Stimulated activated CD8-positive, alpha-beta memory T cell treated with anti-CD3 and anti-CD28 coated beads, Interleukin-4, amount 100 ng/mL, for 1 hour (primary cell): ENCODE measurements at places on chromosomes 5 and 9.
A peak's percentile ranks its signal among the peaks of the same experiment; 100 is the strongest.

DNA sequence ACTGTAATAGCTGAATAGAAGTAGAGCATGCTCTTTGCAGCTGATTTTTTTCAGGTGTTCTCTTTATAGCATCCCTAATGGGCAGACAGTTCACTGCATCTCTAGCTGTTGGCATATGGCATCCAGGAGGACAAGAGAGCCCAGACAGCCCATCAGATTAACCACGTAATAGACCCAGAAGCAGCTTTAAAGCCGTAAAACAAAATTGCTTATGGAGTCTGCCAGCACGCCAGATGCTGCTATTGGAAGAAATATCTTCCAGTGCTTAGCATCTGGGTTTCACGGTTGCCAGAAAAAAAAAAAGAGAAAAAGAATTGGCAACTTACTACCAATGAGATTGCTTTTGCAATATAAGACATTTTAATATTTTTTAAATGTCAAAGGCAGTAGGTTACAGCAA lies 869.4 kb upstream of the NUDT12 start:
- no peak for DNase-seq

DNA sequence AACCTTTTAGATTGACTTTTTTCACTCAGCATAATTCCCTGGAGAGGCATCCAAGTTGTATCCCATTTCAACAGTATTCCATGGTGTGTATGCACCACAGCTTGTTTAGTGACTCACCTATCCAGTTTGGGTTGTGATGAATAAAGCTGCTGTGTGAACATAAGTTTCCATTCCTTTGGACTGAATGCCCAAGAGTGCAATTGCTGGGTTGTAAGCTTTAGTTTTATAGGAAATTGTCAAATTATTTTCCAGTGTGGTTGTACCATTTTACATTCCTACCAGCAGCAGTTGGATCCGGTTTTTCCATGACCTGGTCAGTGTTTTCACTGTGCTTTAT lies 60.9 kb upstream of the TMED7 start:
- no peak for DNase-seq

DNA sequence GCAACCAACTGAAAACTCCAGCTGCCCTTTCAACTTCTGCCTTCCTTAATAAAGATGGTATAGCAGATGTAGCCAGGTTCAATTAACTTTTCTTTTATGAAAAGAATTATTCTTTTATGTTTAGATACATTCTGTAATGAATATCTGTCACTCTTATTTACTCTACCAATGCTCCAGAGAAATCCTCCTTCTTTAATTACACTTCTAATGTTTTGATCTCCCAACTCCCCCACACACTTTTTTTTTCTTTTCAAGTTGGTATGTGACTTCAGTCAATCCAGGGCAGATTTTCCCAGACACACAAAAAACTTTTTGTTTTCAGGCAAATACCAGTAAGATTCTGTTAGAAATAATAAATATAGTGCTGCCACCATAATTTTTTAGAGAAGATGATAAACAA lies 1000.0 kb upstream of the DMAC1 start:
- no peak for DNase-seq

- DNase-seq: no peak
Observed at GRCh38 chr5:39019254-39019653, 54.9 kb downstream of the RICTOR start.

GRCh38 chr5:150656191-150657132 lies 4.6 kb upstream of the MYOZ3 start:
- DNase-seq: peak; percentile 46

GRCh38 chr9:133683586-133684120 lies 47.5 kb downstream of the DBH start:
- DNase-seq: peak; percentile 33

- no peak for DNase-seq
Observed at GRCh38 chr5:60779466-60779865, 64.6 kb downstream of the ELOVL7 start.

DNA sequence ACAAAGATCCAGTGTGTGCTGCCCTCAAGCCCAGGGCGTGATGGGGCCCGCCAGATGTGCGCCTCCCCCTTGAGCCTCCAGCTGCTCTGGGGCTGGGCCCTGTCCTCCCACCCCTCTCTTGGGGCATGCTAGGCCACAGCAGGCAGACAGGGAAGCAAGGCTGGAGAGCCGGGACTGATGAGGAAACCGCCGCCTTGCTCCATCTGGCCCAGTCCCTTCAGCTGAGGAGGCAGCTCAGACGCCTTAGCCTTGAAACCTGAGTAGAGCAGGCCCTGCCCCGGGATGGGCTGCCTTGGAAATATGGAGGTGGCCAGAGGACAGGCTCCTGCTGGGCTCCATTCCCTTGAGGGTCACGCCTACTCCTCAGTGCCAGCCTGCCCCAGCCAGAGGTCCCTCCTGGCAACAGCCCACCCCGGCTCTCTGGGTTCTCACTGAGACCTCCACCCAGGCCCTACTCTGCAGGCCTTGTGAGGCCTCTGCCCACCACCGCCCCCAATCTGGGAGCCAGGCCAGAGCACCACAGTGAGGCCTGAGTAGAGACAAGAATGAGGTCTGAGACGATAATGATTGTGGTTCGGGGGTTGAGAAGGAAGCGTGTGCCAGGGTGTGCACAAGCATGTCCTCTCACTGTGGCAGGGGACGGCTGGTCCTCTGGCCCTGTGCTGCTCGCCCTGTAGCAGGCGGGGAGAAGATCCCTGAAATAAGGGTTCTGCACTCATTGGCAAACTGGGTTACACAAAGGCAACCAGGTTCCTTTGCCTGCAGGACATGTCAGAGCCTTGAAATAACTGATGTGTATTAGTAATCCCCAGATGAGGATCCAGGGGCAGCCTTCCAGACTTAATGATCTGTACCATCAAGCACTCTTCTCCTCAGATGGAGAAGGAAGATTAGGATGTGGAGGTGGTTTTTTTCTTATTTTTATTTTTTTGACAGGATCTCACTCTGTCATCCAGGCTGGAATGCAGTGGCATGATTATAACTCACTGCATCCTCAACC lies 30.9 kb downstream of the CXXC5 start:
- no peak for DNase-seq

GRCh38 chr5:31614151-31615020 lies 24.5 kb upstream of the PDZD2 start:
- DNase-seq: no peak

DNA sequence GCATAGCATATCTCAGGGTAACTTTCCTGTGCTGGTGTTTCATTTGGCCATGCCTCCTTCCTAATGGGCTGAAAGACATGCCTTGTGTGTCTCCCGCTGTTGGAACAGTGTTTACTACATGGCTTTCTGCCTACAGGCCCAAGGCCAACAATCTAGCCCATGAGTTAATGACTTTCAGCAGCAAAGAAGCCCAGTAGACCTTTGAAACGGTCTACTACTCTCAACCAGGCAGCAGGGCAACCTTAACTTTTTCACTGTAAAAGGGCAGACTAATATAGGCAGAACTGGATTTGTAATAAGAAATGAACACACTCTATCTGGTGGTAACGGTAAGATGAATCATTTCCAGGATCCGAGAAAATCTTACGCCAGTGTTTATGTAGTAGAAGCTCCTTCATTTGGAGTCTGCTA lies 21.0 kb downstream of the C5orf15 start:
- DNase-seq: no peak

DNA sequence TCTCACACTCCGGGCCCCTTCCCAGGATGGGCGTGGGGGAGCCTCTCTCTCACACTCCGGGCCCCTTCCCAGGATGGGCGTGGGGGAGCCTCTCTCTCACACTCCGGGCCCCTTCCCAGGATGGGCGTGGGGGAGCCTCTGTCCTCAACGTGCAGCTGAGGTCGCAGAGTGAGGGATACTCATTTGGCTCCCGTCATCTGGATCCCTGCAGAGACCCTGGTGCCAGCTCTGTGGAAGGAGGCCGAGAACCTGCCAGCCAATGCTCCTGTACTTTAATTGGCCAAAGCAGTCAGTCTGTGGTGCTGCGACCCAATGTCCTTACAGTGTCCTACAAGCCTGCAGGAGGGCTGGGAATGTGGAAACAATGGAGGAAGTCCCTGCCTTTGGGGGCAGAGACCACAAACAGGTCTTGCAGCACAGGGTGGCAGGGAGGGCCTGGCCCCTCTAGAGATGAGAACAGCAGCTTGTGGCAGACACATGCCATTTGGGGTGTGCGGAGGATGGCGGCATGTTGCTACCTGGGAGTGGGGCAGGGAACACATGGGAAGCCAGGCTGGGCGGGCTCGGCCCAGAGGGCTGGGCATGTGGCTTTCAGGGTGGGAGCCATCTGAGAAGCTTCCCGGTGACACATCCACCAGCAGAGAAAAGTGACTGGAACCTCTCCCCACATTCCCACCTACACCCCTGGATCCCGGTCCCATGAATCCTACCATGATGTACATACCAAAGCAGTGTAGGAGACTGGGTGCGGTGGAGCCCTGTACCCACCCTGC lies 13.6 kb upstream of the MRNIP start:
- no peak for DNase-seq

DNA sequence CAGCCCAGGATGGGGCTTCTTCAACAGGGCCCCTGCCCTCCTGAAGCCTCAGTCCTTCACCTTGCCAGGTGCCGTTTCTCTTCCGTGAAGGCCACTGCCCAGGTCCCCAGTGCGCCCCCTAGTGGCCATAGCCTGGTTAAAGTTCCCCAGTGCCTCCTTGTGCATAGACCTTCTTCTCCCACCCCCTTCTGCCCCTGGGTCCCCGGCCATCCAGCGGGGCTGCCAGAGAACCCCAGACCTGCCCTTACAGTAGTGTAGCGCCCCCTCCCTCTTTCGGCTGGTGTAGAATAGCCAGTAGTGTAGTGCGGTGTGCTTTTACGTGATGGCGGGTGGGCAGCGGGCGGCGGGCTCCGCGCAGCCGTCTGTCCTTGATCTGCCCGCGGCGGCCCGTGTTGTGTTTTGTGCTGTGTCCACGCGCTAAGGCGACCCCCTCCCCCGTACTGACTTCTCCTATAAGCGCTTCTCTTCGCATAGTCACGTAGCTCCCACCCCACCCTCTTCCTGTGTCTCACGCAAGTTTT lies 23.6 kb downstream of the PCDHGC5 start:
- DNase-seq: peak; percentile 66

- DNase-seq: no peak
Observed at GRCh38 chr9:132221941-132222340, 60.1 kb downstream of the NTNG2 start.

GRCh38 chr9:119005162-119005561 lies 364.1 kb downstream of the BRINP1 start:
- DNase-seq: no peak

- DNase-seq: no peak
Observed at GRCh38 chr9:13734601-13735000, 455.1 kb upstream of the MPDZ start.

GRCh38 chr5:96967400-96967799 lies 31.5 kb downstream of the LNPEP start:
- no peak for DNase-seq

DNA sequence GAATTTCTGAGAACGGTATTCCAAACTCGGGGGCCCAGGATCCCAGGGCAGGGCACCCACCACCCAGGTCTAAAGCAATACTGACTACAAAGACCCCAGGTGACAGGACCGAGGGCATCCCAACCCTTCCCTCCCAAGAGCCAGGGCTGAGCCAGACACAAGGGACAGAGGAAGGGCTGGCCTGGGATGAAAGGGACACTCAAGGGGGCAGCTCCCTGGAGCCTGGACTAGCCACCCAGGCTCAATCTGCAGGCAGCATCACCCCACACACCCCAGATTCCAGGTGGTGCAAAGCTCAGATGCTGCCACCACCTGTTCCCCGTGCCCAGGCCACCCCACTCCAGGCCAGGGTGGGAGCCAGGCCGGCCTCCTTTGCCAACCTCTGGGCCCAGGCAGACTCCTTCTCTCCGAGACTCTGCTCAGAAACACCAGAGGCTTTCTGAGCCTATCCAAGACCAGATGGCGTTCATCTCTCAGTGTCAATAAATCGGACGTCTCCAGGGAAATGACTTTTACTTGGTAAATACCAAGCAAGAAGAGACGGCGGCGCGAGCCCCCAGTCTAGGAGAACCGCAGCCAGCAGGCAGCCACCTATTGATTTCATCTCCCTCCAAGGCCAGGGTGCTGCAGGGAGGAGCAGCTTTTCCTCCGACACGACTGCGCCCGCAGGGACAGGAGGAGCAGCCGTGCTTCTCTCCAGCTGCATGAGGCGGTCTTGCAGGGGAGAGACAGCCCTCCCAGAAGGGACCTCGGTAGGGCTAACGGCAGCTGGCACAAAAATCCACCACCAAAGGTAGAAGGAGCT lies 94.1 kb upstream of the ADAMTS2 start:
- no peak for DNase-seq

GRCh38 chr5:2460098-2460497 lies 291.4 kb downstream of the IRX2 start:
- DNase-seq: no peak

DNA sequence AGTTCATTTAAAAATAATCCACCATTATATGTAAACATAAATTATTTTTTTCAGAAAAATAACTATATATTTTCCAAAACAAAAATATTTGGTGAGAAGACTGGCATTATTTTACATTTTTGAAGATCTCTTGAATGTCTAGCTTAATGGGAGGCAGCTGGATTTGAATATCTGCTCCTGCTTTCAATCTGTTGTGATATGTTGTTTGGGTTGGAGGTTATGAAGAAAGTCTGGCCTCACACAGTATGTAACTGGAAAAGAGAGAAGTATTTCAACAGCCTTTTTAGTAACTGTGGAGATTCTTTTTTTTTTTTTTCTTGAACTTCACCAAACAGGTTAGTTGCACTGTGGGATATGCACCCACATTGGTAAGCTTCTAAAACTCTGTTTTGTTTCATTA lies 84.7 kb upstream of the SLIT3 start:
- DNase-seq: no peak

DNA sequence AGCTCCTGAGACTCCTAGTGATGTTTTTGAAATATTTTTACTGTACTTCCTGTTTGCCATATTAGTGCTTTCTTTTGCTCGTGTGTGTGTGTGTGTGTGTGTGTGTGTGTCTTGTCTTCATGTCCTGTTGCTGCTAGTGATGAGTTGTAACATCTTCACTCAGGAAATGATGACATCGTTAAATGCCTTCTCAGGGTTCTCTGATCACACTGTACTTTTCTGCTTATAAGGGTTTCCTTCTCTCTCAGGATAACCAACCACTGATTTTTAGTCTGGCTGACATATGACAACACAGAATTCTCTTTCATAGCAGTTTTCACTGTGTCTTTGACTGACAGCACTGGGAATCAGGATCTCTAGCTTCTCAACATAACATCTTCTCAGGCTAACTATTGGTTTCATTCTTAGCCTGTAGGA lies 16.1 kb downstream of the SV2C start:
- no peak for DNase-seq

- DNase-seq: no peak
Observed at GRCh38 chr9:79465156-79465555, 106.6 kb upstream of the TLE4 start.

- no peak for DNase-seq
Observed at GRCh38 chr5:9395706-9396105, 150.2 kb downstream of the SEMA5A start.

DNA sequence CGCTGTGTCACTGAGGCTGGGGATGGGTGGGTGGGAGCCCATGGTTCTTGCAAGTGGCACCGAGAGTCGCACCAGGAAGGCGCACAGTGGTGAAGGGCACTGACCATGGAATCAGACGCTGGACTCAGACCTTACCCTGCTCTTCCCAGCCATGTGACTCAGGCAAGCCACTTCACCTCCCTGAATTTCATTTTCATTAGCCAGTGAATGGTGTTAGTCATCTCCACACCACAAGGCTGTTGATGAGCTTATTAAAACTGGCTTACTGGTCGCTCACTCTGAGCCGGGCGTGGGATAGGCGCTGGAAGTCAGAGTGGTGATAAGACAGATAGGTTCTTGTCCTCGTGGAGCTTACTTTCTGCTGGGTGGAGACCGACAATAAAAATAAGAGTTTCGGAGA lies 25.1 kb downstream of the FGF18 start:
- DNase-seq: no peak
